ENCODE measurements at places on chromosomes 12 and 14. TPM values are rescaled to one million over a fixed set of nuclear protein-coding genes. Genes with fewer than 3 reads are reported as not detected.

GRCh38 chr14:99322731-99323599, 51.0 kb upstream of the BCL11B start:
- peaks cover 5% of the 10 kb centered on the region for H3K4me1 ChIP-seq
- no peaks in the 10 kb centered on the region for H3K27me3 ChIP-seq
- H3K36me3 ChIP-seq, result no peaks in the 10 kb centered on the region
- no peak overlapping the region for H3K27ac ChIP-seq
- DNase-seq, result no peak

DNA sequence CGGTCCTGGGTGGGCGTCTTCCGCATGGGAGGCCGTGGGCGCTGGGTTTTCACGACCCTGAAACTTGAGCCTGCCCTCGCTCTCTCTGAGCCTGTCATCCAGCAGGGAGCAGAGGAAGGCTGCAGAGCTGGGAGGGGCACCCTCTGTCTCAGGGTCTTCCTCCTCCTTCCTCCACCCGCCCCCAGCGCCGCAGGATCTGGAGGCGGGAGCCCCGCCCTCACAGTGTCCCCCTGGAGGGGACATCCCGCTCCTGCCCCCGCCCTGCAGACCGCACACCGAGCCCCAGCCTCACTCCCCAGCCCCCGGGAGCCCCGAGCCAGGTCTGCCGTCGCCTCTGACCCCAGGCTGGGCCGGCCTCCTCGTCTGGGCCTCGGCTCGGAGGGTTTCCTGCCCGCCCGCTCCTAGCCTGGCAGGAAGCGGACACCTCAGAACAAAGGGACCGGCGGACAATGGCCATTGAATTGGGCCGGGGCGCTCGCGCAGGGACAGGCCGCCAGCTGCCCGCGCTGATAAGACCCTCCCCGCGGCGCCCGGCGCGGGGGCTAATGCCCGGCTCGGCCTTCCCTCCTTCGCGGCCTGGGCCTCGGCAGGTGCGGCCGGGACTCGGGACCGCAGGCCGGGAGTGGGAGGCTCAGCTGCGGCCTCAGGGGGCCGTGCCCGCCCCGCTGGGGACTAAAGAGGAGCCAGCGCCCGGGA, 15.3 kb upstream of the NUDT14 start:
- no peaks in the 10 kb centered on the region for H3K36me3 ChIP-seq
- peaks cover 47% of the 10 kb centered on the region for H3K4me1 ChIP-seq
- H3K27me3 ChIP-seq, result peaks cover 10% of the 10 kb centered on the region
- peak; percentile 77 for DNase-seq
- peak overlapping the region; percentile 68 for H3K27ac ChIP-seq

Gene BMAL2
- 23.7 TPM for total RNA-seq

DNA sequence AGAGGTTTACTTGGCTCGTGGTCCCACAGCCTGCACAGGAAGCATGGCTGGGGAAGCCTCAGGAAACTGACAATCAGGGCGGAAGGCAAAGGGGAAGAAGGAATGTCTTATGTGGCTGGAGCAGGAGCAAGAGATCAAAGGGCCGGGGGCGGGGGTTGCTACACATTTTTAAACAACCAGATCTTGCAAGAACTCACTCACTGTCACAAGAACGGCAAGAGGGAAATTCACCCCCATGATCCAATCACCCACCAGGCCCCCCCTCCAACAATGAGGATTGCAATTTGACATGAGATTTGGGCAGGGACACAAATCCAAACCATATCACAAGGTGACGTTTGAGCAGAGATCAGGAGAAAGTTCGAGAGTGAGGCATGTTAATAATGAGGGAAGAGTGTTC, 163.7 kb upstream of the RPH3A start:
- H3K4me3 ChIP-seq, result no peak overlapping the region
- no peaks in the 10 kb centered on the region for H3K4me1 ChIP-seq
- no peak for DNase-seq
- no peak overlapping the region for H3K27ac ChIP-seq
- H3K27me3 ChIP-seq, result no peaks in the 10 kb centered on the region

DNA sequence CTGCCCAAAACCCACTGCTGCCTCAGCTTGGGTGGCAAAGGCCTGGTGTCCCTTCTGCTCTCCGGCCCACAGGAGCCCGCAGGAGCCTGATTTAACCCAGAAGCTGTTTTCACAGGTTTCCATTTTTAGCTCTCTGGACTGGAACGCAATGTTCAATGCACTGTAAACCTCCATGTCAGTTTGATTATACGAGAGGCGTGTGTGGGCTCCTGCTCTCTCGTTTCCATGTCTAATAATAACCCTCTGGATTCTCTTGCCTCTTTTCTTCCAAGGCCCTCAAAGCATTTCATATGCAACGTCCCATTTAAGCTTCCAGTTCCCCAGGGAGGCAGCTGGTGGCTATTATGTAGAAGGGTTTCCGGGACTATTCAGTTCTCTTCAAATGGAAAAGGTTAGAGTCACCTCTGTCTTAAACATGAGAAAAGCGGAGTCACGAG, 161.1 kb downstream of the SUDS3 start:
- no peaks in the 10 kb centered on the region for H3K27me3 ChIP-seq
- H3K4me3 ChIP-seq, result no peak overlapping the region
- DNase-seq, result peak; percentile 32

Gene TAS2R8
- total RNA-seq, result not detected

GRCh38 chr12:5429741-5430557, 2.0 kb upstream of the NTF3 start:
- H3K36me3 ChIP-seq, result no peaks in the 10 kb centered on the region
- H3K27me3 ChIP-seq, result peaks cover 7% of the 10 kb centered on the region
- DNase-seq, result no peak
- no peak overlapping the region for H3K27ac ChIP-seq
- H3K4me3 ChIP-seq, result no peak overlapping the region

Gene USP5
- total RNA-seq, result 35.8 TPM

Gene ASPG
- 0.58 TPM for total RNA-seq

DNA sequence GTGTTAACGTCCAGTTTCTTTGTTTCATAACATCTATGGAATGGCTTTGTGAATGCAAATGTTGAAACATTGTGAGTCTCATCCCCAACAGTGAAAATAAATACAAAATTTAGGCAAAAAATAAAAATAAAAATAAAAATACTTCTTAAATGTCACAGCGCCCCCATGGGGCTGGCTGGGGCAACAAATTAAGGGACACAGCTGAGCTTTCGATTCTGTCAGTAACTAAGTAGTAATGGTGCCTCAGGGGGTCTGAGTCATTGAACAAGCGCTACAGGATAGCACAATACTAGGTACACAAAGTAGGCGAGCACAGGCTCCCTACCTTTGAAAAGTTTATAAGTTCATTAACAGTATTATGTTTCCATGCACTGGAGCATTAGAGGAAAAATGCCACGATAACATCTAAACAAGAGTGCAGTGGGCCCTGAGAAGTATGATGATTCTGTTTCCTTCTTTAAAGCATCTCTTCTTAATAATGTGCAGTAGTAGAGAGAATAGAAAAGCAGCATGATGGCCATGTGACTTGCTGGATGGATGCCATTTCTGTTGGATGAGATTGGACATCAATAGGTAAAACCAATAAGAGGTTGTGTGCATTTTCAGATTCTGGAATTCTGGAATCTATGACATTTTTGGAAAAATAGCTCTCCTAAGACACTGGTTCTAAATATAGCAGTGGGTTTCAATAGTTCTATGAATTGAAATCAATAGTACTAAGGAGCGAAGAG, 667.2 kb downstream of the DIO2 start:
- no peak for DNase-seq
- no peaks in the 10 kb centered on the region for H3K27me3 ChIP-seq
- no peaks in the 10 kb centered on the region for H3K36me3 ChIP-seq
- H3K27ac ChIP-seq, result no peak overlapping the region
- no peaks in the 10 kb centered on the region for H3K4me1 ChIP-seq
- no peak overlapping the region for H3K4me3 ChIP-seq

DNA sequence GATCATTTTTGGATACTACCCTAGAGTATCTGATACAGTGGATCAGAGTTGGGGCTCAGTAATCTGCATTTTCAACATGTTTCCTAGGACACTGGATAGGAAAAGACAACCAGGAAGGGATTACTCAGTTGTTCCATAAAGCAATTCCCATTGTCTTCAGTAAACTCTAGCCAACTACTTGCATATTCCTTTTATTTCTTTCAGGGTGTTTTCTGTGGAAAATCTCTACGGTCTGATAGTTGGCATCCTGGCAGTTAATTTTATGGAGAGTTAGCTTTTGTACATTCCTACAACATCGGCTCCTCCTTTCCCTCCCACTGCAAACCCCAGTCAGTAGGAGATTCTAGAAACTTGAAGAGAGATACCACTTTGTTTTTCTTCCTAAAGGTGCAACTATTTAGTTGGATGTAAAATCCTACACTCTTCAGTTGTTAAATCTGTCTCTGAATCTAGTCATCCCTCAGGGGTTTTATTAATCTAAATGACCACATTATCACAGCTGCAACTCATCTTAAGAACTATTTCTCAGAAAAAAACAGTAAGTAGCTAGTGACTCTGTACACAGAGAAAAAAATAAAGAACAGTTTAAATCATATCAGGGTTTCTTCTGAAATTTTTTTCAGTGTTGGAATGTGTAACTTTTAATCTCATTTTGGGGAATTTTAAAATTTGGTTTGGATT, 103.9 kb downstream of the PDE3A start:
- peaks cover 11% of the 10 kb centered on the region for H3K4me1 ChIP-seq
- no peak for DNase-seq
- no peaks in the 10 kb centered on the region for H3K36me3 ChIP-seq
- H3K4me3 ChIP-seq, result no peak overlapping the region

GRCh38 chr12:120361506-120362208, 7.3 kb downstream of the MSI1 start:
- peak overlapping the region; percentile 62 for H3K27ac ChIP-seq
- peaks cover 6% of the 10 kb centered on the region for H3K36me3 ChIP-seq
- H3K4me3 ChIP-seq, result peak overlapping the region; percentile 44
- H3K4me1 ChIP-seq, result peaks cover 28% of the 10 kb centered on the region

GRCh38 chr14:53193193-53193592, 40.1 kb upstream of the DDHD1 start:
- H3K4me3 ChIP-seq, result no peak overlapping the region
- no peak overlapping the region for H3K27ac ChIP-seq
- H3K36me3 ChIP-seq, result no peaks in the 10 kb centered on the region
- no peaks in the 10 kb centered on the region for H3K4me1 ChIP-seq
- no peak for DNase-seq

DNA sequence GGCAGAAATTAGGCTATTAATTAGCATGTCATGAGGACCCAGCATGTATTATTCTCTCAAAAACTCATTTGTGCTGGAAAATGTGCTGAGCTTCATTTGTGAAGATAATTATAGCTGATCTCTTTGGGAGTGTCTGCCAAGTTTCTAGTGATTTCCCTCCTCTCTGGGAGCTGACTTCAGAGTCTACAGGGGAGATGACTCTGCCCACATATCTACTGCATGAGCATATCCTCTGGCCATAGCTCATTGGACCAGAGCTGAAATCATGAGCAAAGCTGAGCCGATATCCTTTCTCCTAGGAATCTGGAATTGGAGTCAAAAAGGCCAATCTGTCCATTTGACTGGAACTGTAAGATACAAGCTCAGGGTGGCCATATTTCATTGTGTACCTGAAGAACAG, 5.9 kb downstream of the CCDC198 start:
- H3K36me3 ChIP-seq, result no peaks in the 10 kb centered on the region
- no peak overlapping the region for H3K27ac ChIP-seq
- DNase-seq, result peak; percentile 47
- H3K4me1 ChIP-seq, result no peaks in the 10 kb centered on the region
- no peaks in the 10 kb centered on the region for H3K27me3 ChIP-seq

- H3K27me3 ChIP-seq, result no peaks in the 10 kb centered on the region
- H3K36me3 ChIP-seq, result no peaks in the 10 kb centered on the region
- no peak overlapping the region for H3K4me3 ChIP-seq
- DNase-seq, result no peak
- H3K27ac ChIP-seq, result no peak overlapping the region
- no peaks in the 10 kb centered on the region for H3K4me1 ChIP-seq
Measured at GRCh38 chr14:54188064-54188666, 208.6 kb upstream of the CDKN3 start.

Gene COL2A1
- not detected for total RNA-seq

DNA sequence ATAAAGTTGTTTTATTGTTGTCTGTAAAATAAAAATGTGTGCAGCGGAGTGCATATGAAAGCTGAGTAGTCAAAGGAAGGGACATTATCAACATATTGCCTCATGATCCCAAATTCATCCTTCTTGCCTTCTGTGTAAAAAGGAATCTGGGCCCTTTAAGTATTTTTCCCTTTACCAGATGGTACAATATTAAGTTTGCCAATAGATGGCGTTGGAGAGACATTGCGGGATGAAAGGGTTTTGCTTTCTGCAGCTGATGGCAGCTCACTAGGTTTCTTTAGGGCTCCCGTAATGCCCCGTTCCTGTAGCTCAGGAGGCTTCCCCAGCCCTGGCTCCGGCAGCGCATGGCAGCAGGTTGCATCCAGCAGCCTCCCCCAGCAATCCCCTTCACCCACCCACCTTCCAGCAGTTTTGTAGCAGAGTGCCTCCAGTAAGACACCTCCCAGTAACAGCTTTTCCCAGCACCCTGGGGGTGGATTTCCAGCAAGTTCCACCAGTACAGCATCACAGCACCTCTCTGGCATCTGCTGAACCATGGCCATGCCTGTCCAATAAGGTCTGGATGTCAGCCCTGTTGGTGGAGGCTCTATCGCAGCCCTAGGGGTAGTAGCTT, 354.4 kb downstream of the MED13L start:
- no peaks in the 10 kb centered on the region for H3K36me3 ChIP-seq
- no peak overlapping the region for H3K4me3 ChIP-seq
- DNase-seq, result no peak
- H3K4me1 ChIP-seq, result no peaks in the 10 kb centered on the region
- H3K27ac ChIP-seq, result no peak overlapping the region

Gene KRT2
- total RNA-seq, result not detected

Gene CDC42BPB
- total RNA-seq, result 191 TPM

Gene NRIP2
- not detected for total RNA-seq

Gene TCP11L2
- total RNA-seq, result 51.0 TPM

Gene CEBPE
- total RNA-seq, result not detected

DNA sequence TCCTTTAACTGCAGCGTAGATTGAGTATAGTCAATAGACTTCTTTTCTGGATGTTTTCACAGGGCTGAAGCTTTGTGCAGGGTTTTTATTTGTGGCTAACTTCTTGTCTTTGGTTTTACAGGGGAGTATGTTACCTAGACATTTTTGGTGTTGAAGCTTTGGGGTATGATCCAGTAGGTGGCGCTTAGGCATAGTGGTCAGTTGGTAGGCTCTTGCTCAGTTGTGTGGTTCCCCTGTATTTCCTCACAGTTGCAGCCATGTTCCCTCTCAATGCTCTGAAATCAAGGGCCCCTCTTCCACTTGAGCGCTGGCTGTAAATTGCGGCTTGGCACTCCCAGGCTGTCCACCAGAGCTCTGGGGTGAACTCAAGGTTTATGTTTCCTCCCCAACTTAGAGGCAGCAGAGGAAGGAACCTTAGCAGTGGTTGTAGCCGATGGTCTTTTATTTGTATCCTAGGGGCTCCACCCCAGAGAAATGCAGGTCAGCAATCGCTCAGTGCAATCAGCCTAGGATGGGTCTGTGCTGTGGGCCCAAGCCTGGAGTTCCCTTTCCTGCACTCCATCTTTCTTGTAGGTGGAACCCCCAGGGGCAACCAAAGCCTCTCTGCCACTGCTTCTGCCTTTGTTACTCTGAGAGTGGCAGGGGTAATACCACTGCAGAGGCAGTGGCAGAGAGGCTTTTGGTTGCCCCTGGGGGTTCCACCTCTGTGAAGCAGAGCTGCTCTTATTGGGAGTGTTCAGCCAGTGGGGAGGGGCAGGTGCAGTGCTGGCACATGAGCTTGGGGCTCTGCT, 55.1 kb downstream of the CMAS start:
- H3K4me3 ChIP-seq, result no peak overlapping the region
- H3K36me3 ChIP-seq, result no peaks in the 10 kb centered on the region
- no peaks in the 10 kb centered on the region for H3K27me3 ChIP-seq
- DNase-seq, result peak; percentile 46
- no peaks in the 10 kb centered on the region for H3K4me1 ChIP-seq

Data from stomach (tissue), 19 donors.